Activated naive CD8-positive, alpha-beta T cell treated with anti-CD3 and anti-CD28 coated beads, Interleukin-2, amount 10 ng/mL, durations not matched to agents 7 days and 5 days (primary cell): ENCODE measurements at places on chromosomes 2 and 18. TPM values are rescaled to one million over a fixed set of nuclear protein-coding genes. Genes with fewer than 3 reads are reported as not detected.

DNA sequence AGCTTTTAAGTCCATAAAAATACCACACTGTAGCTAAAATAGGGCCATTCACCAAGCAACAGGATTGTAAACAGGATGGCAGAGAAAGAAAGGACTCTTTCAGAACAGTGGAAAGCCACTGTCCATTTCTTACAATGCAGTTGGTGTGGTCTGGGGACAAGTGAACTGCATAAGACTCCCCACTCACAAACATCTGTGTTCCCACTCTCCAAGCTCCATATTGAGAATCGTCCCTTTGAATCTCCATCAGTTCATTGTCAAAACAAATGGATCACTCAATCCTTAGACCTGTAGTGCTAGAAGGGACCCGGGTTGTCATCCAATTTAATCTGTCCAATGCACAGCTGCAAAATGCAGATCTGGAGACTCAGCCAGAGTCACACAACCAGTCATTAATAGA is 347.4 kb upstream of the KLHL29 start:
- no peaks in the 10 kb centered on the region for H3K27me3 ChIP-seq
- no peak overlapping the region for H3K4me3 ChIP-seq
- no peak overlapping the region for H3K27ac ChIP-seq
- no peak for DNase-seq
- H3K36me3 ChIP-seq: no peaks in the 10 kb centered on the region

DNA sequence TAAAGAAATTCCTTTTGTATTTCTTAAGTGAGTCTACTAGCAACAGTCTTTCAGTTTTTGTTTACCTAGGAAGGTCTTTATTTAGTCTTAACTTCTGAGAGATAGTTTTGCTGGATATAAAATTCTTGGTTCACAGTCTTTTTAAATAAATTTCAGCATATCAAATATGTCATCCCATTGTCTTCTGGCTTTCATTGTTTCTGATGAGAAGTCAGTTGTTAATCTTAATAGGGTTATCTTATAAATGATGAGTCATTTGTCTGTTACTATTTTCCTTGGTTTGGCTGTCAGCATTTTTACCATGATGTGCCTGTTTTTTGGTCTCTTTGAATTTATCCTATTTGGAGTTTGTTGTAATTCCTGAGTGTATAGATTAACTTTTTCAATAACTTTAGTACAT is 129.3 kb downstream of the FAM210A start:
- DNase-seq: no peak
- peaks cover 65% of the 10 kb centered on the region for H3K36me3 ChIP-seq
- H3K4me1 ChIP-seq: peaks cover 21% of the 10 kb centered on the region

GRCh38 chr2:190571686-190572085 is 37.2 kb upstream of the NEMP2 start:
- H3K27me3 ChIP-seq: no peaks in the 10 kb centered on the region
- H3K27ac ChIP-seq: no peak overlapping the region
- peaks cover 20% of the 10 kb centered on the region for H3K36me3 ChIP-seq

DNA sequence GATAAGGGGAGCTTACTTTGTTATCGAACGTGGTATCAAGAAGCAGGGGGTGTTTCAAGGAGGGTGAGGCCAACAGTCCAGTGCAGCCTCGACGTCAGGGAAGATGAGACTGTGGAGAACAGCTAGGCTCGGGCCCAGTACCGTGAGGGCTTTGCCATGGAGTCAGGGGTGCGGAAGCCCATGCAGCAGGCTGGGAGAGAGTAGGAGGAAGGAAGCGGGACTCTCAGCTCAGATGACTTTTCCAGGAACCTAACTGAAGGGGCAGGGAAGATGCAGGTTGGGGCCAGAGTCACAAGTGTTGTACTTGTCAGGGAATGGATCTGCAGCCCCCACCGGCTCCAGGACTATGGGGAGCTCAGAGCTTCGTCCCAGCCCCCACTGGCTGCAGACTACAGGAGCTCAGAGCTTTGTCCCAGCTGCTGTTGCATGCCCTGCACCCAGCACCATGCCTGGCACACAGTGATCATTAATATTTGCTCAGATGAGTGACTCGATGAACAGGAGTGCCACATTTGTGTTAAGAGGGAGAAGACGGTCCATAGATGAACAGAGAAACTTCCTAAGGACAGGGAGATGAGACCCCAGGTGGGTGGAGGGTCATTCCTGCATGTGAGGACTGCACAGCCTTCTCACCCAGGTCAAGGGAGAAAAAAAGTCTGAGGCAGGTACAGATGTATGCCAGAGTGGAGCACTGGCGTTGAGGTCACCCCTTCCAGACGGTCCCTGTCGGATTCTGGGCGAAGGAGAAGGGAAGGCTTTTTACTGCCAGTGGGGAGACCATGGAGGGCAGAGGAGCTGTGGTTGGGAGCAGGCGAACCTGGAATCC is 36.4 kb downstream of the PTGR3 start:
- H3K27ac ChIP-seq: no peak overlapping the region
- peaks cover 7% of the 10 kb centered on the region for H3K4me1 ChIP-seq
- H3K27me3 ChIP-seq: peaks cover 7% of the 10 kb centered on the region
- H3K36me3 ChIP-seq: no peaks in the 10 kb centered on the region
- H3K4me3 ChIP-seq: no peak overlapping the region

GRCh38 chr2:218856167-218856895 is 3.3 kb upstream of the WNT6 start:
- no peaks in the 10 kb centered on the region for H3K36me3 ChIP-seq
- peaks cover 11% of the 10 kb centered on the region for H3K4me1 ChIP-seq
- H3K4me3 ChIP-seq: no peak overlapping the region
- no peak overlapping the region for H3K27ac ChIP-seq

GRCh38 chr2:217735034-217735433 is 267.8 kb downstream of the TNS1 start:
- H3K4me3 ChIP-seq: peak overlapping the region; percentile 2
- H3K4me1 ChIP-seq: peaks cover 23% of the 10 kb centered on the region
- H3K27me3 ChIP-seq: no peaks in the 10 kb centered on the region
- H3K27ac ChIP-seq: peak overlapping the region; percentile 75

- no peak for DNase-seq
- H3K27me3 ChIP-seq: no peaks in the 10 kb centered on the region
- H3K36me3 ChIP-seq: peaks cover 27% of the 10 kb centered on the region
- no peak overlapping the region for H3K4me3 ChIP-seq
Measured at GRCh38 chr18:69948919-69949537, 1.4 kb upstream of the CD226 start.

GRCh38 chr2:126686841-126687485 is 31.0 kb downstream of the GYPC start:
- H3K27ac ChIP-seq: no peak overlapping the region
- no peaks in the 10 kb centered on the region for H3K27me3 ChIP-seq
- H3K4me3 ChIP-seq: no peak overlapping the region
- H3K4me1 ChIP-seq: peaks cover 18% of the 10 kb centered on the region
- DNase-seq: no peak

DNA sequence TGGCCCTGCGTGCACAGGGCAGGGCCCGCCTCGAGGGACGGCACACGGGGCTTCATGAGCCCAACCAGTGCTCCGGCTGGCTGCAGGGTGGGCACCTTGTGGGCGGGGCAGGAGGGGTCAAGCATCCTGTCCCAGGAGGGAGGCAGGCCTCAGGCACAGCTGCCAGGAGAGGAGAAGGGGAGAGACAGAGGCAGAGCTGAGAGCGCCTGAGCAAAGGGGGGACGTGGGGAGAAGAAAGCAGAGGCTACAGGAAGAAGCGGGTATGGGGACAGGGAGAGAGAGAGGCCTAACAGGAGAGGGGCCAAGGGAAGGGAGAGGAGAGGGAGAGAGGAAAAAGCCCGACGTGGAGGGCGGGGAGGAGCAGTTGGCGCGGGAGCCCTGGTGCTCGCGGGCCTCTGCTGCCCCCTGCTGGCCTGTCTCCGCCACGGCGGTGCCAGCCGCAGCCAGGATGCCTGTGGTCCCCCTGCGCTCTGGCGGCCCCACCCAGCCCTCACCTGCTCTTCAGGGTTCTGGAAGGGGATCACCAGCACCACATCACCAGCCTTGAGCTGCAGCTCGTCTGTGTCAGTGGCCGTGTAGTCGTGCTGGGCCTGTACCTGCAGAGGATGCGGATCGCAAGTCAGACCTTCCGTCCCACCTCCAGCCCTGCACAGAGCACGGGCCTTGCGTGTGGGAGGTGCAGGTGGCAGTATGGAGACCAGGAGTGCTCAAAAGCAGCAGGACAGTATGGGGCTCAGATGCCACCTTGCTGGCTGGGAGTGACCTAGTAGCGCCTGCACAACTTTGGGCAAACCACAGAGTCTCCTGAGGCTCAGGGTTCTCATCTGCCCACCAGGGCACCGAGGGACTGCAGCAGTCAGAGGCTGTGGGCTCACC is 56.8 kb downstream of the BIN1 start:
- no peak overlapping the region for H3K4me3 ChIP-seq
- no peaks in the 10 kb centered on the region for H3K27me3 ChIP-seq
- peak; percentile 84 for DNase-seq

DNA sequence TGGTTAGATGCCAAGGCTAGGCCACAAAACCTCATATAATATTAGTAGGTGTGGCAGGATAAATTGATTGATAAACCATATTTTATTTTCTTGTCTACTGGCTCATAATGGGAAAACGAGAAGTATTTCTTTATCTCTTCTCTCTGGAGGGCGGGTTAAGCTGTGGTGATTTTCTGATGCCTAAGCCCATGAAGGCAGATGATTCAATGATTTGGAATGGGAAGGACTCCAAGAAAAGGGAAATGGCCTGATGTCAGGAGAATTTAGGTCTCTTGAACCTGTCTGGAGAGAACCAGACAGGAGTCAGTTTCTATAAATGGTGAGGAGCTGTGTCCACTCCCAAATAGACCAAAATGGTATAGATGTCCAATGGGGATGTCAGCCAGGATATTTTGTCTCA is 18.7 kb upstream of the MAP4K3 start:
- H3K4me3 ChIP-seq: no peak overlapping the region
- H3K27ac ChIP-seq: no peak overlapping the region
- H3K36me3 ChIP-seq: peaks cover 11% of the 10 kb centered on the region
- peaks cover 2% of the 10 kb centered on the region for H3K4me1 ChIP-seq
- no peaks in the 10 kb centered on the region for H3K27me3 ChIP-seq
- no peak for DNase-seq

LAMA1 gene
- not detected for total RNA-seq

MSTN gene
- not detected for total RNA-seq

SP3 gene
- 101 TPM for total RNA-seq
